Astrocyte (in vitro differentiated cells and primary cell): ENCODE measurements at places on chromosomes 7 and 10. TPM values are rescaled to one million over a fixed set of nuclear protein-coding genes. Genes with fewer than 3 reads are reported as not detected.
A peak's percentile ranks its signal among the peaks of the same experiment; 100 is the strongest.

GRCh38 chr10:8326396-8327139 lies 272.1 kb downstream of the GATA3 start:
- H3K27me3 ChIP-seq: peaks cover 4% of the 10 kb centered on the region
- DNase-seq: no peak
- H3K27ac ChIP-seq: no peak overlapping the region

DNA sequence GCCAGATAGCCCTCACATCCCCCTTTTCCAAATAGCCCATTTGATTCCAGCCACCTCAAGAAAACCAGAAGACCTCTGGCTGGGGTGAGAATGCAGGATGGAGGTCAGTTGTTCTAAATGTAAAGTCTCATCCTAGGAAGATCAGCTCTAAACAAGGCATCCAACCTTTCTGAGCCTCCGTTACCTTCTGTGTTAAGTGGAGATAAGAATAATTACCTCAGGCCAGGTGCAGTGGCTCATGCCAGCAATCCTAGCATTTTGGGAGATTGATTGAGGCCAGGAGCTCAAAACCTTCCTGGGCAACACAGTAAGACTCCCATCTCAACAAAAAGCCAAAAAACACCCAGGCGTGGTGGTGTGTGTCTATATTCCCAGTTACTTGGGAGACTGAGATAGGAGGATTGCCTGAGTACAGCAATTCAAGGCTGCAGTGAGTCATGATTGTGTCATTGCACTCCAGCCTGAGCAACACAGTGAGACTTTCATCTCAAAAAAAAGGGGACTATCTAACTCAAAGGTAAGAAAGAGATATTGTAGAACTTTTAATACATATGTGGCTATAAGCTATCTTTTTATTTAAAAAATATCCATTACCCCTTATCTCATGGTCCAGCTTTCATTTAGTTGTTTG lies 43.5 kb downstream of the PRTFDC1 start:
- no peak overlapping the region for H3K27ac ChIP-seq
- no peaks in the 10 kb centered on the region for H3K27me3 ChIP-seq
- H3K4me3 ChIP-seq: no peak overlapping the region
- H3K36me3 ChIP-seq: no peaks in the 10 kb centered on the region

GRCh38 chr10:78449554-78449953 lies 415.9 kb downstream of the RPS24 start:
- no peaks in the 10 kb centered on the region for H3K36me3 ChIP-seq
- H3K4me1 ChIP-seq: peaks cover 5% of the 10 kb centered on the region
- no peak overlapping the region for H3K27ac ChIP-seq
- H3K27me3 ChIP-seq: peaks cover 42% of the 10 kb centered on the region

DNA sequence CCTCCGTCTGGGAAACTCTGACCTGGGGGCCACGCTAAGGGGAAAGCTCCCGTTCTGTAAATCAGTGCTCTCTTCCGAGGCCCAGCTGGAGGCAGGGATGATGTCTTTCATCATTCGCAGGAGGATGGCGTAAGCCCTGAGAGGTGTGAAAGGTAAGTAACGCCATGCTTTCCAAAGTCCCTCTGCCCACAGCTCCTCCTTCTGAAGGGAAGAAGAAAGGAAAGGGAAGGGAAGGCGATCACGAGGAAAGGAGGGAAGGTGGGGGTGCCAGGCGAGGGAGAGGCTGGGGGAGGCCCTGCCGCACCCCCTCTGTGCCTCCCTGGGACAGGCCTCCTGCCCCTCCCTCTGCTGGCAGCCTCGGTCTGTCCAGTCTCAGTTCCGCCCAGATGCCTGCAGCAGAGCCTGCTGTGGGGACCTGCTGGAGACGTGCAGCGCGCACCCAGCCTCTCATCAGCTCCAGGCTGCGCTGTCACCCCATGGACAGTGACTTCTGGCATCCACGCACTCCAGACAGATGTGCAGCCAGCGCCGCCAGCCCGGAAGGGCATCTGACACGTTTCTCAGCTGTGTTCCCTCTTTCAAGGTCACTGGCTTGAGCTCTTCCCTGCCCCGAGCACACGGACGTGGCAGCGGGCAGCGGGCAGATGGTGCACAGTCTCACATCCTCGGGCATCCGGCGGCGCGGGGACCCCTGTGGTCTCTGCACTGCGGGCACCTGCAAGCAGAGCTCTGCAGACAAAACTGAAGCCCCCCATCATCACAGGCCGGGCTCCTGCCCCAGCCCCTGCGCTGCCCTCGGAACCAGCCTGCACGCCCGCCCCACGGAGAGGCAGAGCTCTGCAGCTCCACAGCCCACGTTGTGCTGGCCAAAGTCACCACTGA lies 60.6 kb downstream of the INSIG1 start:
- no peak overlapping the region for H3K27ac ChIP-seq
- H3K4me1 ChIP-seq: no peaks in the 10 kb centered on the region
- no peak for DNase-seq
- peaks cover 13% of the 10 kb centered on the region for H3K27me3 ChIP-seq

- no peaks in the 10 kb centered on the region for H3K27me3 ChIP-seq
- H3K4me1 ChIP-seq: no peaks in the 10 kb centered on the region
- H3K36me3 ChIP-seq: no peaks in the 10 kb centered on the region
- no peak for DNase-seq
Observed at GRCh38 chr7:67407392-67408071, 410.9 kb downstream of the TYW1 start.

DNA sequence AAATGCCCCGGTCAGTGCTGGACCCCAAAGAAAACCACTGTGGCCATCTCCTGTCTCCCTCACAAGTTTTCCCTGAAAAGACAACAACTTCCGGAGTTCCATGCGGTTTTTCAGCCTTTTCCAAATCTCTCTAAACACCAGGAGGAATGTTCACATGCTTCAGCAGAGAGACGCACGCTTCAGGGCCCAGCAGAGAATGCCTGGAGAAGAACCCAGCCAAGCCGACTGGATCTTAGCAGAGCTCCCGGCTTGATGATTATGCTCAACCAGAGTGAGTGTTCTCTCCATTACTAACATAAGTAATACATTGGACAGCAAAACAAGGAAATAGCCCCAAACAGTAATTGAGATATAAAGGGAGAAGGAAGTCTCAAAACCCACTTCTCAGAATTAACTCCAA lies 17.9 kb downstream of the PRKCQ start:
- H3K4me3 ChIP-seq: no peak overlapping the region
- H3K27me3 ChIP-seq: no peaks in the 10 kb centered on the region
- H3K27ac ChIP-seq: no peak overlapping the region
- DNase-seq: no peak
- H3K36me3 ChIP-seq: no peaks in the 10 kb centered on the region

GRCh38 chr7:20896996-20897395 lies 110.3 kb upstream of the SP8 start:
- H3K27ac ChIP-seq: no peak overlapping the region
- no peaks in the 10 kb centered on the region for H3K27me3 ChIP-seq

DNA sequence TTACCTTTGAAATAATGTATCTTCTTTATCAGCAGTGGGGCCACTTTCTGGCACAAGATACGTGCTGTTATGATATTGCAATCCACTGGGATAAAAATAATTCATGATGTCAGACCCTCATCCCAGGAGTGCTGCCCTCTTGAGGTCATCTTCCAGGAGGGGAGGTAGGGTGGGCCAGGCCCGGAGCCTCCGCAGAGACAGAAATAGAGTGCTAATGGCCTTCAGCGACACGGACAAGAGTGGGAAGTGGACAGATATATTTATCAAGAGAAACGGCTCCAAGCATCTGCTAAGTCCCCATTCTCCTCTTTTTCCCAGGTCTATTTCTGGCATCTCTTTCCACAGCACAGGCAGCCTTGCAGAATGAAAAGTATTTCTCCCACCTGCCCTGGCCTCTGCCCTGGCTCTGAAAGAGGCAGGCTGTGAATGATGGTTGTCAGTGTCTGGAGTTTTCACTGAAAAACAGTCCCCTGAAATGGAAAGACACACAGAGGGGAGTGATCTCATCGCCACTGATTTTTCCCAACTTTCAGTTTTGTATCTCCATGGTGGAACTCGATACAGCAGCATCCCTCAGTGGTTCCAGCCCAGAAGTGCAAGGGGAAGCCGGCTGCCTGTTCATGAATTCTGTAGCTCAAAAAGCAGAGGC lies 251.7 kb upstream of the MYO3A start:
- no peaks in the 10 kb centered on the region for H3K36me3 ChIP-seq
- H3K4me1 ChIP-seq: no peaks in the 10 kb centered on the region
- H3K4me3 ChIP-seq: peak overlapping the region; percentile 21

GRCh38 chr7:129853661-129854268 lies 99.0 kb downstream of the UBE2H start:
- H3K4me1 ChIP-seq: peaks cover 36% of the 10 kb centered on the region
- H3K27me3 ChIP-seq: no peaks in the 10 kb centered on the region
- H3K27ac ChIP-seq: peak overlapping the region; percentile 77

DNA sequence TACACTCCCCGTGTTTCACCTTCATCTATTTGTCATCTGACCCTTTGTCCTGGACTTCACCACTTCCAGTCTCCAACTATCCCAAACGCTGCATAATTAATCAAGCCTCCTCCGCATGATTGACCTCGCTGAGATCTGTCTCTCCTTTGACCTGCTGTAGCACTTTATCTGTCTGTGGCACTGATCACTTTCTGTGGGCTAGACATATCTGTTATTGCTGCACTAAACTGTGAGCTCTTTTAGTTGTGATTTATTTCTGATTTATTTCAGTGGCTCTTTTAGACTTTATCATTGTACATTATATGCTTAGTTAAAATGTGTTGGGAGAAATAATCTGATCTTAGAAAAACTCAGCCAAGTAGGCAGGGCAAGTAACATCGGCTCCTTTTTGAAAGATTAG lies 91.9 kb upstream of the GATA3 start:
- no peak overlapping the region for H3K27ac ChIP-seq
- DNase-seq: no peak
- no peak overlapping the region for H3K4me3 ChIP-seq
- H3K36me3 ChIP-seq: no peaks in the 10 kb centered on the region
- H3K27me3 ChIP-seq: no peaks in the 10 kb centered on the region

GRCh38 chr7:127680983-127681382 lies 29.0 kb downstream of the SND1 start:
- peaks cover 3% of the 10 kb centered on the region for H3K36me3 ChIP-seq
- no peaks in the 10 kb centered on the region for H3K27me3 ChIP-seq
- no peak overlapping the region for H3K4me3 ChIP-seq
- DNase-seq: no peak
- peaks cover 16% of the 10 kb centered on the region for H3K4me1 ChIP-seq

GRCh38 chr7:68334636-68335272 lies 1263.5 kb upstream of the AUTS2 start:
- no peak for DNase-seq
- no peaks in the 10 kb centered on the region for H3K36me3 ChIP-seq
- no peaks in the 10 kb centered on the region for H3K4me1 ChIP-seq
- H3K27ac ChIP-seq: no peak overlapping the region
- H3K4me3 ChIP-seq: no peak overlapping the region

DNA sequence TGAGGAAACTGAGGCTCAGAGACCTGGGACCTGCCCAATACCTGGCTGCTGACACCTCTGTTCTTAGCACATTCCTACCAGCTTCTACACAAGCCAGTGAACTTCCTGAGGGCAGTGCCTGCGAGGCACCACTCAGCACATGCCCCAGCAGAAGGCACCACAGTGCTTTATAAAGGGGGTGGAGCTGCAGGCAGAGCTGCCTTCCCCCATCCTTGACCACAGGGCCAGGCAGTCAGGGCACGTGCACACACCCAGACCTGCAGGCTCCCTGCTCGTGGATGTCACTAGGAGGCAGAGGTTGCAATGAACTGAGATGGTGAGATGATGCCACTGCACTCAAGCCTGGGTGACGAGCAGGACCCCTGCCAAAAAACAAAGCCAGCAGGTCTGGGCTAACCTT lies 39.2 kb upstream of the TUBB8 start:
- no peaks in the 10 kb centered on the region for H3K4me1 ChIP-seq
- no peaks in the 10 kb centered on the region for H3K36me3 ChIP-seq
- DNase-seq: no peak
- H3K27ac ChIP-seq: no peak overlapping the region
- no peak overlapping the region for H3K4me3 ChIP-seq

DNA sequence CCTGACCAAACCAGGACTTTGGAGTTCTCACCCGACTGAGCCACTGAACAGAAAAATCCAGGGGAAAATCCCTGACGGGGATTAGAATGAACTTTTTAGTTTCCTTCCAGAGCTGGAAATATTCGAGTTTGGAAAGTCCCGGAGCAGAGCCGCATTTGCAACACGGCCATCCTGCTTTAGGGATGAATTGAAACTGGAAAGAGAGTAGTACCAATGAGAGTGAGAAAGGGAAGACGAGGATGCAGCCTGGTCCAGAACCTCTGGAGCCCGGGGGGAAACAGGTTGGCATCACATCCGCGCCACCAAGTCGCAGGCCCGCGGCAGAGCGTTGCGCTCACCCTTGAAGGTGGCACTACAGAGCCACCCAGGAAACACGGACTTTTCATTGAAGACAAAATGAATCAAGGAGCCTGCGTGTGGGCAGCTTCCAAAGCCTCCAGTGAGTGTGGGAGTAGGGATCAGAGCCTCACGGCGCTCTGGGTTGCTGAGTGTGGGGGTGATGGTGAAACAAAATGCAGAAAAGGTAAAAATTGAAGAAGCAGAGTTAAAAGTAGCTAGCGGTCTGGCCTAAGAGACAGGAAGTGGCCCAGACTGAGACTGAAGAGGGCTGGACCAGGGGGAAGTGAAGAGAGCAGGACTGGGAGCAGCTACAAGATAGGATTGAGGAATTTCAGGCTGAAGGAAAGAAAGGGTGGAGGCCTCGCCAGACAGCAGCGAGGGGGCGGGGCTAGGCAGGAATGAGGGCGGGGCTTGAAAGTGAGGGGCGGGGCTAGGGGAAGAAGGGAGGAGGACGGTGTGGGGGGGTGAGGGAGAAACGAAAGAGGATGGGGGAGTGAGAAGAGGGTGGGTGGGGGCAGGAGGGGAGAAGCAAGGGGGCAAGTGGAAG lies 1.8 kb downstream of the SMURF1 start:
- DNase-seq: peak; percentile 80
- H3K27ac ChIP-seq: peak overlapping the region; percentile 74
- H3K27me3 ChIP-seq: no peaks in the 10 kb centered on the region
- H3K4me3 ChIP-seq: peak overlapping the region; percentile 67
- peaks cover 25% of the 10 kb centered on the region for H3K4me1 ChIP-seq
- H3K36me3 ChIP-seq: no peaks in the 10 kb centered on the region

- H3K27me3 ChIP-seq: no peaks in the 10 kb centered on the region
- peaks cover 13% of the 10 kb centered on the region for H3K4me1 ChIP-seq
- no peak overlapping the region for H3K4me3 ChIP-seq
- no peak for DNase-seq
- no peaks in the 10 kb centered on the region for H3K36me3 ChIP-seq
- H3K27ac ChIP-seq: no peak overlapping the region
Observed at GRCh38 chr7:34835901-34836600, 178.0 kb downstream of the NPSR1 start.

DNA sequence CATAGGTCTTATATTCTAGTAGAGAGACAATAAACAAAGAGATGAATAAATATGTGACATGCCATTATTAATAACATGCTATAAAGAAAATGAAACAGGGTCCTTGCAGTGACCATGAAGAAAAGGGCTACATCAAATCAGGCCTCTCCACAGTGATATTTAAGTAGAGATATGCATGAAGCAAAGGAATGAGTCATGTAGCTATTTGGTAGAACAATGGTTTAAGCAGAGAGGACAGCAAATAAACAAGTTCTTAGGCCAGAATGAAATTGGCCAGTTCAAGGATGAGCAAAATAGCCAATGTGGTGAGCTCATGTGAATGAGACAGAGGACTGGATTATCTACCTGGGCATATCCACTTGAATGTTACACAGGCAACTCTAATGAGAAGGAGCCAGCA lies 172.2 kb upstream of the FERD3L start:
- no peak overlapping the region for H3K27ac ChIP-seq
- H3K36me3 ChIP-seq: no peaks in the 10 kb centered on the region
- H3K4me1 ChIP-seq: no peaks in the 10 kb centered on the region

Gene LEP
- not detected in 2 replicates for total RNA-seq

Gene ACHE
- total RNA-seq: 12.1 and 18.9 TPM in 2 replicates

Gene STN1
- 17.3 and 19.9 TPM in 2 replicates for total RNA-seq

Gene DHTKD1
- total RNA-seq: 19.5 TPM in 2 replicates

Gene ZNF239
- 5.3 and 5.7 TPM in 2 replicates for total RNA-seq

Gene WNT8B
- not detected in 2 replicates for total RNA-seq

Gene LRRC61
- 0.24 and 0.45 TPM in 2 replicates for total RNA-seq

Gene KNDC1
- total RNA-seq: 2.6 and 4.1 TPM in 2 replicates

Gene POLR2J2
- total RNA-seq: 3.1 and 3.6 TPM in 2 replicates

Gene INA
- 26.9 and 39.6 TPM in 2 replicates for total RNA-seq
